ENCODE measurements at places on chromosomes 12 and 14.

DNA sequence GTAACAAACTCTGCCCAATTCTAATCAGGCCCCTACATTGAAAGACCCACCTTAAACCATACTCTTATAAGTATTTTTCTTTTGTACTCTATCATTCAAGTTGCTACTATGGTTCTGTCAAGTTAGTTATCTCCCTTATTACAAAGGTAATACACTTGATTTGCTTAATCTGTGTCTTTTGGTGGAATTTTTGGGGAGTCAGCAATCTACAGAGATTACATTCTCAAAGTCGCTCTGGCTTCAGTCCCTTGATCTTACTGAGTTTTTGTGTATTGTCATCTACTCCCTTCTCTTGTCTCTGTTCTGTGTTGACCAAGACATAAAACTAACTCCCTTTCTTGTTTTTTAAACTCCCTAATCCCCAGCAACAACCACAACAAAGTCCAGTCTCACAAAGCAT is 353.1 kb downstream of the LRIG3 start:
- DNase-seq = no peak

- no peak for DNase-seq
Measured at GRCh38 chr12:93136253-93137055, 207.4 kb upstream of the EEA1 start.

- no peak for DNase-seq
Measured at GRCh38 chr14:74840603-74841030, 35.3 kb downstream of the PROX2 start.

- DNase-seq = no peak
Measured at GRCh38 chr14:91477388-91477787, 32.7 kb downstream of the PPP4R3A start.

GRCh38 chr12:51592034-51592705 is 1.1 kb downstream of the SCN8A start:
- DNase-seq = no peak

DNA sequence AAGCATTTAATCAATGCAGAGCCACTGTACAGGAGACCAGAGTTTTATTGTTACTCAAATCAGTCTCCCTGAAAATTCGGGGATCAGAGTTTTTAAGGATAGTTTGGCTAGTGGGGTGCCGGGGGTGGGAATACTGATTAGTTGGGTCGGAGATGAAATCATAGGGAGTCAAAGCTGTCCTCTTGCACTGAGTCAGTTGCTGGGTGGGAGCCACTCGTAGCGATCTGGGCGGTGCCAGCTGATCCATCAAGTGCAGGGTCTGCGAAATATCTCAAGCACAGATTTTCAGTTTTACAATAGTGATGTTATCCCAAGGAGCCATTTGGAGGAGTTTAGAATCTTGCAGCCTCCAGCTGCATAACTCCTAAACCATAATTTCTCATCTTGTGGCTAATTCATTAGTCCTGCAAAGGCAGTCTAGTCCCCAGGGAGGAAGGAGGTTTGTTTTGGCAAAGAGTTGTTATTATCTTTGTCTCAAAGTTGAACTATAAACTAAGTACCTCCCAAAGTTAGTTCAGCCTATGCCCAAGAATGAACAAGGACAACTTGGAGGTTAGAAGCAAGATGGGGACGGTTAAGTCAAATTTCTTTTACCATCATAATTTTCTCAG is 169.4 kb upstream of the PLEKHG7 start:
- no peak for DNase-seq

- no peak for DNase-seq
Measured at GRCh38 chr14:34926552-34926951, 51.4 kb upstream of the BAZ1A start.

- DNase-seq = no peak
Measured at GRCh38 chr12:75622492-75622891, 111.1 kb upstream of the KRR1 start.

DNA sequence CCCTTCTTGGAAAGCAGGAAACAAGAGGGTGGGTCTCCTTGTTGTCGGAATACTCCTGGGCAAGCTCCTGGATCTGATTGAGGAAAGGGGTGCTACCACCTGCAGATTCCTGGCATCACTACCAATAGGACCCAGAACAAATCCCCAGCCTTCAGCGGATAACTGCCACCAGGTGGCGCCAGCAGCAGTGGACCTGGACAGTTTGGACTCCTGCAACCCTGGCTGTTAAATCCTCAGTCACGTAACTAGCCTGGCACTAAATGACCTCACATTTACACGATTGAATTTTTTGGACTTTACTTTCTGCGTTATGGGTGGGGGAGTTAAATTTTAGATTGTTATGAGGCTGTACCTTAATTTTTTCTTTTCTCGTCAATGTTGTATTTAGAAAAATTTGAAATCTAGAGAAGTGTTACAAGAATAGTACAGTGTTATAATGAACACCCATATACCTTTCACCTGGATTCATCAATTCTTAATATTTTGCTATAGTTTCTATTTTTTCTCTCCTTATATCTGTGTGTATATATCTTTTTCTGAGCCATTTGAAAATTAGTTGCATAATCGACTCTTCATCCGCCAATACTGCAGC is 95.6 kb downstream of the GAS2L3 start:
- DNase-seq = peak; percentile 18
